Activated gamma-delta T cell treated with Interleukin-2 at 50 U/mL for 16 hours (primary cell): ENCODE measurements at places on chromosomes 12 and 14.

- no peak for DNase-seq
Observed at GRCh38 chr14:65210118-65210821, 108.0 kb upstream of the MAX start.

GRCh38 chr12:24127919-24128721 is 178.7 kb upstream of the SOX5 start:
- DNase-seq: no peak

DNA sequence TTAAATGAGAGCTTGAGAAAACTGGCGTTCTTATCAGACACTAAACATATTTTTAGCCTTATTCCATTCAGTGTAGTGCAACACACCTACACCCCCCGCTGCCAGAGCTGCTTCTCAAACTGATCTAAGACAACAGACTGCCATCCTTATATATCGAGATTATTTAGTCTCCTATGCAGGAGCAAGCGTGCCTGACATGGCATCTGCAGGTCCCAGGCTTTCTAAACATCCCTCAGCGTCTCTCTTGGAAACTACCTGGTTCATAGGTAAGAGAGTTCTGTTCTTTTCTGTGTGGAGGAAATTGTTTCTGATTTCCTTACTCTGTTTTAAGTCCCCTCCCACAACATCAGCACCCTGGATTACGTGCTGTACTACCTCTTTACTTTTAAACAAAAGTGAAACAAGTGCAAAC is 117.1 kb upstream of the PTPRB start:
- DNase-seq: no peak

- peak; percentile 61 for DNase-seq
Observed at GRCh38 chr12:124993626-124994436, at the start of gene BRI3BP. Gene BRI3BP (plus strand): TSS chr12:124993645. CDS start chr12:124993791, 146 bp downstream.

- DNase-seq: no peak
Observed at GRCh38 chr12:119624966-119625365, 31.4 kb downstream of the TMEM233 start.

GRCh38 chr12:90017316-90017715 is 308.7 kb upstream of the ATP2B1 start:
- no peak for DNase-seq

DNA sequence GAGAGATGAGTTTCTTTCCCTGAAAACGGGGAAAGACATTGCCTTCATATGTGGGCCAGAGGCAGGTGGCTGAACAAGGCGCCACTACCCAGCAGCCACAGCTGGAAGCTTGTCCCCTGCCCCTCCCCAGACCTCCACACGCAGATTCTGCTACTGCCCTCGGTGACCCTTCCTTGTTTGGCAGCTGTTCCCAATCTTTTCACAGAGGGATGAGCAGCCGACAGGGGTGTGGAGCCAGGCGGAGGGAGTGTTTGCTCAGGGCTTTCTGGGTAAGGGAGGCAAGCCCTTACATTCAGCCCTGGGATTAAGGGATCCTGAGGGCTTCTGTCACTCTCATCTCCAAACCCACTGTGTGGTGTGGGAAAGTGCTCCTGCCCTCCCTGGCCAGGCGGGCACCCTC is 4.5 kb upstream of the KRT4 start:
- DNase-seq: no peak

DNA sequence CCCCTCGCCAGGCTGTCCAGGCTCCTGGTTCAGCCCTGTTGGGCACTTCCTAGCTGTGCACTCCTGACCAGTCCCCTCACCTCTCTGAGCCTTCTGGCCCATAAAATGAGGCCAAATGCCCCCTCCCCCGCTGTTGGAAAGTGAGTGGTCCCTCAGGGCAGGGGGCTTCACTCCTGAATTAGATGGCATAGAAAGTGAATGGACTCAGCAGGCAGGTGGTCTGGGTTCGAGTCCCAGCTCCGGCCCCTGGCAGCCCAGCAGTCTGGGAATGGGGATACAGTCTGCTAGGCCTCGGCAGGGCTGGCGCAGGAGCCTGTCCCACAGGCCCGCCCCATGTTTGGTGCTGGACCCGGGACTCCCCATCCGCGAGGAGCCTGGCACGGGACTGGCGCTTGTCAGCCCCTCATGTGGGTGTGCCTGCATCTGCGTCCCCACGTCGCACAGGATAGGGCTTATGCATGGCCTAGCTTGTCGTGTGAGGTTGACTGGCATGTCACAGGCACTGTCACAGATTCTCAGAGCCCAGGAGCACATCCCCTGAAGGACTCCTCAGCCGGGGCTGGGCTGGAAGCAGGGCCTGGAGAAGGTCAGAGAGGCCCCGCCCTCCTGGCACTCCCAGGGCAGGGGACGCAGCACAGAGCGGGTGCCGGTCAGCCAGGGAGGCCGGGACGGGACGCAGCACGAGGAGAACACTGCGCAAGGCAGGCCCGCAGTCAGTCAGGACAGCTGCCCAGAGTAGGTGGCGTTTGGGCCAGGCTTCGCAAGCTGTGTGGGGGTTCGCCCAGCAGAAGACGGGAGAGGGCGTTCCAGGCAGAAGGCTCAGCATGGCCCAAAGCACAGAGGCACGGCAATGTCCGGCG is 40.5 kb downstream of the DIO3 start:
- DNase-seq: no peak

DNA sequence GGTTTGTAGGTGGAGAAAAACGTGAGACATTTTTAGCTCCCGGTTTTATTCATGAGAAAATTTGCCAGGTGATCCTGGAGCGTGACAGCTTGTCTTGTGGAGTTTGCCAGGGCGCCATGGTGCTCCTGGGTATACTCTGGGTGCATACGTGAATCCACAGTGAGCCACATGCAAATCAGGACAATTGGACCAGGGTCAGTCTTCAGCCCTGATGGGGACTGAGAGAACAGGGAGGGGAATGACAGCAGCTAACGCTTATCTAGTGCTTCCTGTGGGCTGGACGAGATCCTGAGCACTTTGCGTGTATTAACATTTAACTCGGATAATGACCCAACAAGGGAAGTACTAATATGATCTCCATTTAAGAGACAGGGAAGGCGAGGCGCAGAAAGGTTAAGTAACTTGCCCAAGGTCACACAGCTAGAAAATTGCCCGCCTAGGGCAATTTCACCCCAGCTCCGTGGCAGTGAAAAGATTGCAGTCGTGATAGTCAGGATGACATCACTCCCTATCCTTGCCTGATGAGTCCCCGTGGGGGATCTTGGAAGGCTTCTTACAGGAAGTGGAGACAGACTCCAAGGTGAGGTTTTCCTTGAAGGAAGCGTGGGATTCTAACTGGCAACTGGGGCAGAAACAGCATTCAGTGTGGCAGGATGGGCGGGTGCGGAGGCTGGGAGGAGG is 118.4 kb upstream of the NCOR2 start:
- no peak for DNase-seq

GRCh38 chr14:26128931-26129671 is 468.7 kb downstream of the NOVA1 start:
- no peak for DNase-seq

DNA sequence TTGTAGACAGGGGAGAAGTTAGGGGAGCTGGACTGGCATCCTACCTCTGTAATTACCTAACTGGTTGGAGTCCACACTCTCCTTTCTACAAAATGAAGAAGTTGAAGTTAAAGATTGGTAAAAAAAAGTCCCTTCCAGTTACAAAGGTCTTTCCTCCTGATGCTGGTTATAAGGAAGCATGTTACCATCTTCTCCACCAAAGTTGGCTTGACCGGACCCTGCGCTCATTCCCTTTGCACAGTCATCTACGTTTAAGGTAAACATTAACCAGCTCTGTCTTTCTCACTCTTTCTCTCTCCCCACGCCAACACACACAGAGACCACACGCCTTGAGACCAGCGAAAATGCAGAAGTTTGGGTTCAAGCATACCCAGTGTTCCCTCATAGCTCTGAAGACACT is 11.9 kb downstream of the FBLN5 start:
- DNase-seq: no peak

DNA sequence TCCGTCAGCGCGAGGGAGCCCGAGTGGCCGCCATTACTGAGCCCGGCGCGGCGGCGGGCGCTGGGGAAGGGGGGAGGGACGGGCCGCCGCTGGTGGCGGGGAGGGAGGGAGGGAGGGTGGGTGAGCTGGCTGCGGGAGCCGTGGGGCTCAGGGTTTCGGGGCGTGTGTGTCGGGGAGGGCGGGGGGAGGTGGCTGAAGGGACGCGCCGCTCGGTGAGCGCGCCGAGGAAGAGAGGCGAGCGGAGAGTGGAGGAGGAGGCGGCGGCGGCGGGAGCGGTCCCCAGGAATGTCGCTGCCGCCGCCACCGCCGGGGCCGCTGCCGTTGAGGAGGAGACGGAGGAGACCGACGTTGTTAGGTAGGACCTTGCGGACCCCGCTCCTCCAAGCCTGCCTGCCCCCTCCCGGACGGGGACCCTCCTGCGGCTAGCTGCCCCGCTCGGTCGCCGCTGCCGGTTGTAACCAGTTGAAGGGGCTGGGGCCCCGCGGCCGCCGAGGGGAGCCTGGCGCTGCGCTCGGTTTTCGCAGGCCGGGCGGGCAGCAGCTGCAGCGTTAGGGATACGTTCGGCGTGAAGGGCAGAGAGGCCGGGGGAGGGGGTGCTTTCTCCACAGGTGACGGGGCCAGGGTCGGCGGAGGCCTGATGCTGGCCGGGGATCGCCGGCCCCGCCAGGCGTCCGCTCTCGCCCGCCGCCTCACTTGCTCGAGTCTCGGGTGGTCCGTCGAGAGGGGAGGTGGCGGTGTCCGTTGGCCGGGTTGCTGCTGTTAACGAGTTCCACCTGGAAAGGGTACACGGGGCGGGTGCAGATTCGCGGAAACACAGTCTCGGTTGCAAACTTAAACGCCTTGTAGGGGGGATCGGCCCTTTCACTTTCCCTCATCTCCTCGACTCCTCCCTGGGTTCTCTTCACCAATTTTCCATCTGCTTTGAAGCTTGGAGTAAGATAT is at the start of gene ARHGAP5:
TSS of gene ARHGAP5 (plus strand) at position 224 of the 942 bp plus-strand sequence. CDS start 13,366 bp downstream, outside the sequence.
- peak; percentile 68 for DNase-seq

DNA sequence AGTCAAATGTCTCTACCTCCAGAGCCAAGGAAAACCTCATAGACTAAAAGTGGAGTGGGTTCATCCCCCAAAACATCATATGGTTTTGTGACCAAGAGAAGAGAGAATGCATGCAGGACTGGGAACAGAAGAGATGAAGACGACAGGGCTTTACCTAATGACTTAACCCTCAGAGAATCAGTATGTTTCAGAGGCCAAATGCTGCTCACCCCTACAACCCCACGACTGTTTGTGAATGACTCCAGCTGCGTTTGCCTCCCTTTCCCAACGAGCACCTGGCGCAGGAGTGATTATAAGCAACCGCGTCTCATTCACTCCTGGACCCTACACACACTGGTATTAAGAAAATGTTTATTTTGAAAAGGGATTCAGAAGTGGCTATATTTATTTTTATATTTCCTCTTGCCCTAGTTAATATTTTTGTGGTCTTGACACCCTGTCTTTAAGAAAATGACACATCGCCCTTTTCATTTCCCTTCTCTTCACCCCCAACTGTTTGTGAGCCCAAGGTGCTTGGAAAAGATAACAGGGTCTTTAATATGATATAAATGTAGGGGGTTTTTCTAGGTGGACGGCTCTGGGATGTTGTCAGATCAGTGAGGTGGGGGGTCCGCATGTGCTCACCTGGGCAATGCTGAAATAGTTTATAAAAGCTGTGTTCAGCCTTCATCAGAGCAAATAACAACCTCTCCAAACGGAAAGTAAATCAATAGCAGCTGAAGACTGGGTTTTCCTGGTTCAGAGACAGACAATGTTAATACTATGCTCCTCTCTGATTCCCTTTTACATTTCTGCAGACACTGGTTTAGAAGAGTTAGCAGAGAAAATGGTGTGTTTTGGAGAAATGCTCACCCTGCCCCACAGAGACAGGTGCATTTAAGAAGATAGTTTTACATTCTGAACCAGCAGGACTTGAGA is 77.7 kb downstream of the SLC15A4 start:
- no peak for DNase-seq

GRCh38 chr14:95480109-95480886 is 36.2 kb downstream of the SYNE3 start:
- DNase-seq: peak; percentile 40

GRCh38 chr14:61098721-61099120 is 117.7 kb downstream of the SLC38A6 start:
- no peak for DNase-seq

DNA sequence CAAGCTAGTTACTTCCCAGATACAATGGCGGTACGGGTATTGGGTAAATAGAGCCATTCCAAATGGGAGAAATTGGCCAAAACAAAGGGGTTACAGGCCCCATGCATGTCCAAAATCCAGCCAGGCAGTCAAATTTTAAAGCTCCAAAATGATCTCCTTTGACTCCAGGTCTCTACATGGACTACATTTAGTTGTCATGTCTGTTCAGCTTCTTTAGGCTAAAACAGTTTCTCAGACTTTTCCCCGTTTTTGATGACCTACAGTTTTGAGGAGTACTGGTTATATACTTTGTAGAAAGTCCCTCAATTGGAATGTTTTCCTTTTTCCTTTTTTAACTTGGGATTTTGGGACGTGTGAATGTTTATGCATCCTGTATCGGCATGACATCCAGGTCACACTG is 4.7 kb downstream of the NT5DC3 start:
- no peak for DNase-seq

DNA sequence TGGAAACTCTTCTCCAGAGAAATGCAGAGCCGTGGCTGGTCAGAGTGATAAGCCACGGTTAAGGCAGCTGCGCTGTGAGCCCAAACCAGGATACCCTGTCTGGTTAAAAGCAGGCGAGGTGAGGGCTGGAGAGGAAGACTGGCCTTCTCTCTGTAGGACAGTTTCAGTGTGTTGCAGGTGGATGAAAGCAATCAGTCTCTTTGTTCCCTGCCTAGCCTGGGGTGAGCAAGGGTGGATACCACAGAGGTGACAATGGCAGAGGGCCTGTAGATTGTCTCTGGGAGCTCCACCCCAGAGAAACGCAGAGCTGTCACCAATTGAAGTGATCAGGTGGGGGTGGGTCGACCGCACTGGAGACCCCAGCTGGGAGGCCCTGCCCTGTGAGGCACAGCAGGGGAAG is 621.9 kb downstream of the LRFN5 start:
- DNase-seq: no peak

- peak; percentile 31 for DNase-seq
Observed at GRCh38 chr12:47819138-47819895, 386 bp downstream of the HDAC7 start.

GRCh38 chr12:9792961-9793617 is 32.4 kb upstream of the CD69 start:
- DNase-seq: no peak

DNA sequence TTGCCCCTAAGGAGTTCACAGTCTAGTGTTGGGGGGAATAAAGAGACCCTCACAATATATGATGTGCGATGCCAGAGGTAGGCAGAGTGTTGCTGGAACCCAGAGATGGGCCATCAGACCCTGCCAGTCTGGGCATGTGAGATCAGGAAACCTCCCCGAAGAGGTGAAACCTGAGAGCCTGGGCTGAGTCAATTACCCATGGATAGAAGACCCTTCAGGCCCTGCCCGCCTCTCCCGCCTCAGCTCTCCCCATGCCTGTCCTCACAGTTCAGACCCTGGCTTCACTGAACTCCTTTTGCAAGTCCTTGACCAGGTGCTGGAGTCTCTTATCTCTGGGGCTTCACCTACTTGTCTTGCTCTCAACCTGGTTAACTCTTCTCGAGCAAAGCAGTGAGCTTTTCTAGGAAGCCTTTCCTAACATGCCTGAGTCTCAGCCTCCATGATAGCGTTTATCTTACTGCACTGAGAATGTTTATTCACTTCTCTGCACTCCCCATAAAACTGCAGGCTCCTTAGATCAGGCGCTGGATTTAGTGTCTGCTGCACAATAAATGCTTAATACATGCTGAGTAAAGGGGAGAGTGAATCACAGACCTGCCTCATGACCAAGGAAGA is 19.6 kb downstream of the ALDH1L2 start:
- no peak for DNase-seq
